Endothelial cell of umbilical vein (primary cell): ENCODE measurements at places on chromosomes 3 and 15. TPM values are rescaled to one million over a fixed set of nuclear protein-coding genes. Genes with fewer than 3 reads are reported as not detected.

- no peak for DNase-seq
Measured at GRCh38 chr3:67302489-67302888, 304.4 kb downstream of the KBTBD8 start.

Gene CORO2B
- total RNA-seq: 2.9 and 3.7 TPM in 2 replicates

DNA sequence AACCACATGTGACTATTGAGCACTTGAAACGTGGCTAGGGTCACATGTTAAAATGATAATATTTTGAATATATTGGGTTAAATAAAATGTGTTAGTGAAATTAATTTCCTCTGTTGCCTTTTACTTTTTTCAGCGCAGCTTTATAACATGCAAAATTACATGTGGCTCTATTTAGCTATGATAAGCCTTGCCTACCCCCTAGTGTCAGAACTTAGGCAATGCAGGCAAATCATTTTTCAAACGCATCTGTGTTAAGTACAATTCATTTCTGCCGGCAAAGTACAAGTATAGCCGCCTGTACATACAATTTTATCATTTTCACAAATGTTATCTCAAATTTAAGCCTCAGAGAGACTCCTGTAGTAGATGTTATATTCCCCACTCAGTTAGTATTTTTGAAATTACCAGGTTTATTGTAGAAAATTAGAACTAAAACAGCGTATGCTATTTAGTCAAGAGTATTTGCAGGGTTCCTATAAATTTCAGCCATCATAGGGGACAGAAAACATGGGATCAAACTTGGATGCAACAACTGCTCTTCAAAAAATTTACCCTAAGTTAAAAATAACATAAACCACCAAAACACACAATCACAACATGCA, 56.1 kb downstream of the TAFA4 start:
- peak; percentile 73 for DNase-seq

DNA sequence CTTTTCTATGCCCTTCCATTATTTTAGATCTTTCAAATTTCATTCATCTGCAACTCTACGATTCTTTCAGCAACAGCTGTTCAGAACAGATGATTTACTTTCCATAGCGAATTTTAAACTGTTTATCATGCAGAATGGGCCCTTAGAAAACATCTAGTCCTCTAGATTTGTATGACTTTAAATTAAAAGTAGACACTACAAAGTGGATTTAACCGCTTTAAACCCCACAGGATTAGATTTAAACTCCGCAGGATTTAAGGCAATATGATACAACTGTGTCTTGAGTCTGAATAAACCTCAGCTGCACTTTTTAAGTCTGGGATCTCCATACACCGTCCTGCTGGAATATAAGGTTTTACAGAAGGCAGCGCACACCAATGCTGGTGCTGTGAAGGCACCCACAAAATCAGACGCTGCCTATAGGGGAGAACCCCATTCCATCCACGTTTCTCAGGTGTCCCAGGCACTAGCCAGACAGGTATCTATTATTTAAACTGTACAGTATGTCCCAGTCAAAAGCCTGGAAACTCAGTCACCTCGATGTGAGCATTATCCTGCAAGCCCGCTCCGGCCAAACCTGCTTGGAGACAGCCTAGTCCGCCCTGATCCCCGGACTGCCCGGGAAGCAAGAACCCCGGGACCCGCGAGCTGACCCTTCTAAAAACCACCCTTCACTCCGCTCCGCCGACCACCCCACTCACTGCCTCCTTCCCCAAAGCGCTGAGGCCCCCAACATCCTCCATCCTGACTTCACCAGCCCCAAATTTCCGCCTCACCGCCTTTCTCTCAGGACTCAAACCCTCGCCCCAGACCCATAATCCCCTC, 768 bp downstream of the ANO10 start:
- DNase-seq: peak; percentile 38

Gene TMEM212
- not detected in 2 replicates for total RNA-seq

DNA sequence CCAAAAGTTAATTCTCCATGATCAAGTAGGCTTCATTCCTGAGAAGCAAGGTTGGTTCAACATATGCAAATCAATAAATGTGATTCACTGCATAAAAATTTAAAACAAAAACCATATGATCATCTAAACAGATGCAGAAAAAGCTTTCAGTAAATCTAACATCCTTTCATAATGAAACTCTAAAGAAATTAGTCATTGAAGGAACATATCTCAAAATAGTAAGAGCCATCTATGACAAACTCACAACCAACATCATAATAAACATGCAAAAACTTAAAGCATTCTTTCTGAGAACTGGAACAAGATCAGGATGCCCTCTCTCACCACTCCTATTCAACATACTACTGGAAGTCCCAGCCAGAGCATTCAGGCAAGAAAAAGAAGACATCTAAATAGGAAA, 254.1 kb downstream of the AGBL1 start:
- DNase-seq: no peak

GRCh38 chr15:31469786-31470525, 143.3 kb downstream of the KLF13 start:
- no peak for DNase-seq

Gene SEC22C
- 60.7 and 61.9 TPM in 2 replicates for total RNA-seq

Gene TM4SF4
- total RNA-seq: not detected in 2 replicates

DNA sequence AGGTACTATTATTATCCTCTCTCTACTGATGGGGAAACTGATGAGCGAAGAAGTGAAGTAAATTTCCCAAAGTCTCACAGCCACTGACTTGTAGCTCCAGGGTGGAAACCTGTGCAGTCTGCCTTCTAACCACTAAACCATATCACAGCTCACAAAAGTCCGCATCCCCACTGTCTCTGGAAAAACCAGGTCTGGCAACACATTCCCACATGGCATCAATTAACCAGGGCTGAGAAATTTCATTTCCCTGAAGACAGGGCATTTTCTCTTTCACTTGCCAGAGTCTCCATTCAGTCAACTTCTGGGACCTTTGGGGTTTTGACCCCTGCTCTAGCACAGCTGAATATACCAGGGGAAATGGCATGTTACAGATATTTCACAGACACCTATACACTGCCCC, 26.5 kb downstream of the FBXO40 start:
- no peak for DNase-seq

Gene MITF
- total RNA-seq: 2.5 and 3.9 TPM in 2 replicates

DNA sequence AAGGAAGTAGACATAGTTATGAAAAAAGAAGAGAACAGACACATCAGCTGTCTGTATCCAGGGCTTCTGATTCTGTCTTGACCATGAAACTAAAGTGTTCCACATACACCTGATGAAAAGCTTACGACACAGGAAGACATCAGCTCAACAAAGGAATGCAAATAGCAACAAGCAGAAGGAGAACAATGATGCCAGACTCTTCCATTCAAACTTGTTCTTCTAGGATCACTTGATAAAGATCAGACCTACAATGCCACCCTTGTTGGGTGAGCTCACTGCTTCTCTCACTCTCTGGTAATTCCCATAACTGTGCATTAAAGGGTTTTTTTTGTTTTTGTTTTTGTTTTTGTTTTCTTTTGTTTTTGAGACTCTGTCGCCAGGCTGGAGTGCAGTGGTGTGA, 49.7 kb downstream of the GATM start:
- DNase-seq: no peak

DNA sequence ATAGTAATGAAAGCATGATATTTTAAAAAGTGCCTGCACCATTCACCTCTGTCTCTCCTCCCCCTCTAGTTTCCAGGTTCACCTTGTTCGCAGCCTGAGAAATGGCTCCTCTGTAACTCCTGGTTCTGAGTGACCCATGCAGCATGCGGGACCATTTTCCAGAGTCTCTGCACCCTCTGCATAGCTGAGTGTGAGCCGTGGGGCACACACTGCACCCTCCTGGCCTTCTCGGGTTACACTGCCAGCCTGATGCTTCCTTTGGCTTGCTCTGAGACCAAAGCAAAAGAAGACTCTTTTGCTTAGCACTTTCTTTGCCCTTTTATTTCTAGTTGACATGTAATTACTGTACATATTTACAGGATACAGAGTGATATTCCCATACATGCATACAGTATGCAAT, 287.3 kb downstream of the GABRG3 start:
- DNase-seq: no peak

Gene RBPMS2
- total RNA-seq: 7.6 and 7.8 TPM in 2 replicates

DNA sequence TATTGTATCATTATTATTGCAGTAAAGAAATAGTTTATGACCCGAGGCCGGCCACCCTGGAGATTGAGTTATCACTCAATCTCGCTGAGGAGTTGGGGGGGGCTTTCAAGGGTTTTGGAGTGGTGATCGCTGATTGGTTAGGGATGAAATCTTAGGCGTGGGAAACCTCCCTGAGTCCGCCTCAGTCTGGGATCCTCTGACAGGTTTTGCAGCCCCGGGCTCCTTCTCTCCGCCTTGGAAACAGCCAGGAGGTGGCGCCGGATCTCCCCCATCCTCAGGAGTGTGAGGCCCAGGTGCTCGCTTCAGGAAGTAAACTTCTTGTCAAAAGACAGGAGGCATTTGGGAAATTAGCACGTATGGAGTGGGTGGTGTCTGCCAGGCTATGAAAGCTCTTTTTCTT, 41.1 kb upstream of the SEC61A1 start:
- no peak for DNase-seq

DNA sequence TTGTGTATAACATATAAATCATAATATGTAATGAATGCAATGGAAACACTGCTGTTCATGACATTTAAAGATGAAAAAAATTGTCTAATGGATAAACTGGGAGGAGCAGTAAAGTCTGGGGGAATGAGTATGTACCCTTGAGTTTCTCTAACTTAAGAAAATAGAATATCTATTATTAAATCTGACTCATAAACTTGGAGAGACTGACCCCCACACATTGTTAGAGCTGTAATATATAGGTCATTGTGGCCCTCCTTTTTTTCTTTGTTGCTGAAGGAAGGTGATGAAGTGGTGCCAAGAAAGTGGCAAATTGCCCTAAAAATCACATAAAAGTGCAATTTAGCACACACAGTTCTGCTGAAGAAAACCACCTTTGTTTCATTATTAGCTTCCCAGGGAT, 389.8 kb upstream of the RARB start:
- DNase-seq: no peak

Gene ATP6V1A
- 94.2 and 96.9 TPM in 2 replicates for total RNA-seq

Gene TUSC7
- not detected in 2 replicates for total RNA-seq

Gene FOXL2NB
- total RNA-seq: not detected in 2 replicates
